Stimulated activated CD8-positive, alpha-beta memory T cell treated with anti-CD3 and anti-CD28 coated beads, Interleukin-15, amount 100 ng/mL, for 48 hours (primary cell): ENCODE measurements at places on chromosomes 11 and 22.

GRCh38 chr11:21072558-21072957, 403.2 kb downstream of the NELL1 start:
- no peak for DNase-seq

DNA sequence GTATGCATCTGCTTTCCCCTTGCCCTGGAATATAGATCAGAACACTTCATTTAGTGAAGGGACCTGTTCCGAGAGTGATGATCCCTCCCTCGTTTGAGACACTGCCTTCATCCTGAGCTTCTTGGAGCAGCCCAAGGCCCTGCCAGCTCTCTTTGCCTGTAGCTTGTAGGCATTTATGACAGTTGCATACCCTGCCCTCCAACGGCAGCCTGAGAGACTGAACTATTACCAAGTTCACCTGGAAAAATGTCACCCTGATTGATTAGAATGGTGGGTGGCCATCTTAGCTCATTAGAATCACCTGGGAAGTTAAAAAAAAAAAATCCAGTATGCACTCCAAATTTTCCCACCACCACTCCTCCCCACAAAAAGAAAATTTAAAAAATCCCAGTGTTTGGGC, 1.5 kb downstream of the MICAL3 start:
- no peak for DNase-seq

DNA sequence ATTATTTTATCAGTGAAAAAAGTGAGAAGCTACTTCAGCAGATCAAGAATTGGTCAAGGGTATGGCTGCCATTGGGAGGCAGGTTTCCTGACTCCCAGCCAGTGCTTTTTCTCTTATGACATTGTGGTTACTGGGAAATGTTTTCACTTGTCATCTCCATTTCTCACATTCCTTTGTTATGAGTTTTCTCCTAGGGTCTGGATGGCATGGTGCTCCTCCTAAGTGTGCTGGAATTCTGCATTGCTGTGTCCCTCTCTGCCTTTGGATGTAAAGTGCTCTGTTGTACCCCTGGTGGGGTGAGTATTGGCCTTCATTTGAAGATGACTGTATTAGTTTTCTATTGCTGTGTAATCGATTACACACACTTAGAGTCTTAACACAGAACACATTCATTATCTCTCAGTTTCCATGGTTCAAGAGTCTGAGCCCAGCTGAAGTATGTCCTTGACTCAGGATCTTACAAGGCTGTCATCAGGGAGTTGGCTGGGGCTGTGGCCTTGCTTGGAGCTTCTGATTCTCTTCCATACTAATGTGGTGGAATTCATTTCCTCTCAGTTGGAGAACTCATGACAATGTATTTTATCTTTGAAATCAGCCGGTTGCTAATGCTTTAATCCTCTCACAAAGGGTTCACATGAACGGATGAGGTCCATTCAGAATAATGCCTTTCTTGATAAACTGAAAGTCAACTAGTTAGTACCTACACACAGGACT, 21.0 kb upstream of the MS4A6E start:
- DNase-seq = no peak

- DNase-seq = no peak
These were observed 11.2 kb upstream of the BIRC3 start for GRCh38 chr11:102306048-102306597.

DNA sequence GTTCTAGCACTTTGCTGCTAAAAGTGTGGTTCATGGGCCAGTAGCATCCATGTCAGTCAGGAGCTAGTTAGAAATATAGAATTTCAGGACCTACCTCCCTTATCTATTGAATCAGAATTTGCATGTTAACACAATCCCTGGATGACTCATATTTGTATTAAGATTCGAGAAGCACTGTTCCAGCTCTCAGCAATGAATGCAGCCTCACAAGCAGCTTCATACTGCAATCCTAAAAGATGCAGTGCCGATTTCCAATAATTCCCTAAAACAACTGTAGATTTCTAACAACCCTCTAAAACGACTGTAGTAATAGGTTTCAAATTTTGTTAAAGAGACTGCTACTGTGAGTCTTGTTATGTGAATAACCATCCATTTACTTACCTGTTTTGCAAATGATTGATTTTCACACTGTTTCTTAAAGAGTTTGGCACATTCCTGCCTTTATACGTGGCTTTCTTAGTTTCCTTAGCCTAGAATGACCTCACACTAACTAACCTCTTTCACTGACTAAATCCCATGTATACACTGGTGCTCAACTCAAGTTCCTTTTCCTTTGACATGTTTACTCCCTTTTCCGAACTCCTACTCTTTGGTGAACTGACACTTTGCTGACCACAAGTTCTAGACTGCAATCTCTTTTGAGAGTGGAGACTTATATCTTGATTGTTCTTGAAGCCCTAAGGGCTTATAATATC, 511.8 kb downstream of the METTL15 start:
- DNase-seq = no peak

DNA sequence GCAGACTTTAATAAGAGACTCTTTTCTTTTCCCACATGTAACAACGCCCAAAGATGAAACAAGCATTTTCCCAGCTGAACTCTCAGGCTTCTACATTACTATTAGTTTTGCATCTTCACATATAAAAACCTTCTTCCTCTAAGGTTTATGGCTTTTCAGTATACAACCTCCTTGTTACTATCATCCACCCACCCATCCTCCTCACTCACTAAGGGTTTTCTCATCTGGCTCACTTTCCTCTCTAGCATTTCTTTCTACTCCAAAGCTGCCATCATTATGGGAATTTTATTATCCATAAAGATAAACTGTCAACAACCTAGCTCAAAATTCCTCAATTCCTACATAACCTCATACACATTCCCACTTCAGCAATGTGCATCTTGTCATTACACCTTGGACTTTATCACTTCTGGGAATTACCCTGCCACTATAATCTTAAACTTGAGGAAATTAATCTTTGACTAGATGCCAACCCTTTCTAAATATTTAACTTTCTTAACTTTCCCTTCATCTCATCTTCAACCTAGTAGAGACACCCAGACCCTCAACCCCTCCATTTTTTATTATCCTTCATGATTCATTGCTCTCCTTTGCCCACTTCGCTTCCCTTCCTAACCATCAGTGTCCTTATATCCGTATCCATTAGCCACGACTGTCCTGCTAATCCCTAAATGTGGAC, 30.9 kb downstream of the MTMR2 start:
- no peak for DNase-seq

DNA sequence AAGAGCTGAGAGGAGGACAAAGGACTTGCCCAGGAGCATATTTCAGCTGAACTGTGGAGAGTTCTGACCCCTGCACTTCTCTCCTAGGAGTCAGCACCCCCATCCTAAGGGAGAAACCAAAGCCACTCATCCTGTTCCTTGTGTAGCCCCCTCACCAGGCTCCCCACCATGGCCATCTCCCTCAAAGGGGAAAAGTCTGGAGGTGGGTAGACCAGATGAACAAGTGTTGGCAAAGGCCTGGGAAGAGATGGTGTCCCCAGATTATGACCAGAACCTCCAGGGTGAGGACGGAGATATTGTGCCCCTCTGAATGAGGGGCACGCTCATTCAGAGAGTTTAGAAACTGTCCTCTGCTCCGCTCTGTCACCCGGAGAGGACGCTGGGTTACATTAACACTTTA, 880.0 kb downstream of the BRD1 start:
- DNase-seq = no peak

DNA sequence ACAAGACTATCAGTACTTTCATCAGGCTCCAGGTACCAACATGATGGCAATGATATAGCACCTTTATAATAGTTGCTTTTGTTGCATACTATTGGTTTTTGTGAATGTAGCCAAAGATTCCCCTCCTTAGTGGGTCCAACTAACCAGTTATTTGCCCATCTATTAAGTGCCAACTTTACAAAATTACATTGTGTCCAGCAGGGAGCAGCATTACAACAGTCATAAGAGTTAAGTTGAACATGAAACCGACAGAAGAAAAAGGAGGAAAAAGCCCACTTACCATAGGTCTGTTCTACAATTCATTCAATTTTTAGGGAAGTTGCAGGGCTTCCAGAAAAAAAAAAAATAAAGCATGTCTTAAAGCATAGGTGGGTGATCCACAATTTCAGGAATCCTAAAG, 21.6 kb downstream of the IMMP1L start:
- DNase-seq = no peak

- no peak for DNase-seq
These were observed 100.6 kb upstream of the OLFML1 start for GRCh38 chr11:7384691-7385090.

GRCh38 chr11:1978720-1979473, 18.7 kb downstream of the H19 start:
- no peak for DNase-seq
